ENCODE measurements at places on chromosomes 7 and 10.

DNA sequence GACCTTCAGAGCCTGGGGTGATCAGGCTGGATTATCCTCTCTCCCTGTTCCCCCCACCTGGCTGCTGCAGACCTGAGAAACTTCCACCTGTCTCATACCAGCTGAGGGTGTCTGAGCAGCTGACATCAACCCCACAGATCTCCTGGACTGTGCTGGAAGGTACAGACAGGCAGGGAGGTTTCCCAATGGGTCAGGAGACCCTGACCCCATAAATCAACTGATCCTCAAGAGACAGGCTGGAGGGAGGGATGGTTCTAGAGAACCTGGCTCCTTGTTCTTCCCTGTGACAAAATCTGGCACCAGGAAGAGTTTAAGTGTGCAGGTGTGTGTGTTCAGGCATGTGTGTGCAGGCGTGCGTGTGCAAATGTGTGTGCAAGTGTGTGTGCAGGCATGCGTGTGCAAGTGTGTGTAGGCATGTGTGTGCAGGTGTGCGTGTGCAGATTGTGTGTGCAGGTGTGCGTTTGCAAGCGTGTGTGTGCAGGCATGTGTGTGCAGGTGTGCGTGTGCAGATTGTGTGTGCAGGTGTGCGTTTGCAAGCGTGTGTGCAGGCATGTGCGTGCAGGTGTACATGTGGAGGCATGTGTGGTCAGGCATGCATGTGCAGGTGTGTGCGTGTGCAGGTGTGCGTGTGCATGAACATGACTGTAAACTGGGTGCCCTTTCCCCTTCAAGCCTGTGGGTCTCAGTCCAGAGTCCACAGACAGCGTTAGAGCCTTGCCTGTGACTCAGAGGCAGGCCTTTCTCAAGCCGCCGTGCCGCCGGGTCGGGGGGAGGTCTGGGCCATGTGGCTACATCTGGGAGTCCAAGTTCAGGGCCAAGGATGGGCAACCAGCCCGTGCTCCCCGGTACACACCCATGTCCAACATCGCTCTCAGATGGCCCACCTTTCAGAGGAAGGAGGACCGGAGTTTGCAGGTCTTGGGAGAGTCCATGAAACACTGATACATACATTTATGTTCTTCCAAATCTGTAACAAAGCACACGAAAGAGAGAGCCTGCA, 50.1 kb upstream of the ELN start:
- DNase-seq, result no peak

- no peak for DNase-seq
Measured at GRCh38 chr10:78702876-78703275, 365.9 kb upstream of the ZMIZ1 start.

- DNase-seq, result no peak
Measured at GRCh38 chr10:97852840-97853405, 3.3 kb downstream of the GOLGA7B start.

DNA sequence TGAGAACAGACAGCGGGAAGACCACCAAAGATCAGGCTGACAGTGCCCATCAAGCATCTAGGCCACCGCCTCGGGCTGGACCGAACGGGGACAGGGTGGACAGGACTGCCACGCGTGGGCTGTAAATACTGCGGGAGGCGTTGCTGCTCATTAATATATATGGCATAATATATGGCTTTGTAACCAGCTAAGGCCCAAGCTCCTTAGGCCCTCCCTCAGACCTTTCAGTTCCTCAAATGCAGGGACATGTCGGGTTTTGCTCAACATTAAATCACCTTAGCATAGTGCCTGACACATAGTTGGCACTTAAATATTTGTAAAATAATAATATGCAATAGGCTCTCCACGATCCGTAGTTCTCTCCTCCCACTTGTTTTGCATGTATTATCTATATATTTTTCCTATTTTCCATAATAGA, 402 bp upstream of the TMEM168 start:
- no peak for DNase-seq

- no peak for DNase-seq
Measured at GRCh38 chr7:80182630-80183276, 48.1 kb downstream of the GNAI1 start.

DNA sequence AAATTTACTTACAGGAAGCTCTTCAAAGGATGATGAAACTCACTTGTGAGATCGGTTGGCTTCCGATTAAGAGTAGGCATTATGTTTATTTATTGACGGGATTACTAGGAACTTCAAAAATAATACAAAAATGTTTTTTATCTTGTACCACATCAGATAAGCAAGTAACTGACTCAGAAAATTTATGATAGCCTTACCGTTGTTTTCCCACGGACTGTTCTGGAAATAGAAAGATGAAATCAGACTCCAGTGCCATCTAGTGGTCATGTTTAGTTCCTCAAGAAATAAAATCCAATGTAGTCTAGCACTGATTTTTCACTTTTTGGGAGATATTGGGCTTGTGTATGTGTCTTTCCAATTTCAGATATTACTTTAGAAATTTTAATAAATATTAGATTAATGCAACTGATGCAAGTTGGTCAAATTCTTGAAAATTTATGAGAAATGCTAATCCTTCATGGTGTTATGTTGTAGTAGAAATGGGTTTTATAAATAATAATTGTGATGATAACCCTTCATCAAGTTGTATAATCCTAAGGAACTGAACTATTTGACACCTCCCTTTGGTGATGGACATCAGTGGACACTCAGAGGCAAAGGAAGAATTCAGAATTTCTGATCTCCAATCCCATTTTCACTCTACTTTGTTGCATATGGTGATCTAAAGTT, 168.8 kb downstream of the TMEM26 start:
- no peak for DNase-seq

- DNase-seq, result peak; percentile 23
Measured at GRCh38 chr10:6537770-6538169, 42.3 kb downstream of the PRKCQ start.

- DNase-seq, result no peak
Measured at GRCh38 chr7:3000566-3000965, 43.1 kb downstream of the CARD11 start.

DNA sequence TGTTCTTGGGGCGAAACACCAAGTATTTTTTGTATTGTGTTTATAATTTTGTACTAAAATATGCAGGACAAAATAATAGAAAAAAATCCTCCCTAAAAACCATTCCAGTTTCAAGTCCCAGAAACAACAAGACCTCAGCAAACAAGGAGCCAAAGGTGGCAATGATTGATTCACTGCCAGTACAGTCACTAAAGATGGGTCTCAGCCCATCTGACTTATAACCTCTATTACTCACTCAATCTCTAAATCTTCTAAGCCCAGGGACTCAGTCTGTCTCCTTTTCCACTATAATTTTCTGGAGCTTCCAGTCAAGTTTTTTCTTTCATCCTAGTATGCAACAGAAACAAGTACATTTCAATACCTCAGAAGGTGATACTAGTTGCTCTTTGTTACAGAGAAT, 33.3 kb downstream of the SNX13 start:
- no peak for DNase-seq

GRCh38 chr7:2117646-2118045, 115.1 kb downstream of the MAD1L1 start:
- DNase-seq, result no peak

- no peak for DNase-seq
Measured at GRCh38 chr7:94738071-94738470, 82.1 kb upstream of the SGCE start.

GRCh38 chr7:101804967-101805366, 12.5 kb upstream of the CUX1 start:
- DNase-seq, result no peak
